ENCODE measurements at places on chromosomes 1 and 21. TPM values are rescaled to one million over a fixed set of nuclear protein-coding genes. Genes with fewer than 3 reads are reported as not detected.

DNA sequence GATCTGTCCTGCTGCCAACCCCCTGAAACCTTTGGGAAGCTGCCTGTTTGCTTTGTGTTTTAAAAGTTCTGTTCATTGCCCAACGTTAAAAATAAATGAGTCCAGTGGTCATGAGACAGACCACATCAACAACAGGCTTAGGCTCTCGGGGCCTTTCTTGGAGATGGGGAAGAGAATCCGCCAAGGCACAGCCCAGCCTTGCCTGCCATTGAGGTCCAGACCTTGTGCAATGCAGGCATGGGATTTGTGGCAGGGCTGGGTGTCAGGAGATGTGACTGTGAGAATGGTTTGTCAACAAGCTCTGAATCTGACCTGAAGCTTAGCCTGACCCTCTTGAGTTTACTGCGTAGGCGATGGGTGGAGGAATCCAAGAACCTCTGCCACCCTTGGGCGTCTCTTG is 4.2 kb downstream of the SPSB1 start:
- no peaks in the 10 kb centered on the region for H3K27me3 ChIP-seq
- peaks cover 72% of the 10 kb centered on the region for H3K4me1 ChIP-seq
- peaks cover 40% of the 10 kb centered on the region for H3K36me3 ChIP-seq
- H3K27ac ChIP-seq, result no peak overlapping the region

DNA sequence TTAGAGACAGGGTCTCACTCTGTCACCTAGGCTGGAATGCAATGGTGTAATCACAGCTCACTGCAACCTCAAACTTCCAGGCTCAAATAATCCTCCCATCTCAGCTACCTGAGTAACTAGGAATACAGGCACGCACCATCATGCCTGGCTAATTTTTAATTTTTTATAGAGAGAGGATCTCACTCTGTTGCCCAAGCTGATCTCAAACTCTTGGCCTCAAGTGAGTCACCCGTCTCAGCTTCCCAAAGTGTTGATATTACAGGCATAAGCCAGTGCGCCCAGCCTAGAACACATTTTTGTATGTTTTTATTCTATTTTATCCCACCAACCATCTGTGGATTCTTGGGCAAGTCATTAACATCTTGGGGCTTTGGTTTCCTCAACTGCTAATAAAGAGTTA is 100.5 kb downstream of the AK5 start:
- H3K4me1 ChIP-seq, result peaks cover 22% of the 10 kb centered on the region
- H3K27me3 ChIP-seq, result no peaks in the 10 kb centered on the region
- no peak overlapping the region for H3K4me3 ChIP-seq
- H3K27ac ChIP-seq, result no peak overlapping the region

DNA sequence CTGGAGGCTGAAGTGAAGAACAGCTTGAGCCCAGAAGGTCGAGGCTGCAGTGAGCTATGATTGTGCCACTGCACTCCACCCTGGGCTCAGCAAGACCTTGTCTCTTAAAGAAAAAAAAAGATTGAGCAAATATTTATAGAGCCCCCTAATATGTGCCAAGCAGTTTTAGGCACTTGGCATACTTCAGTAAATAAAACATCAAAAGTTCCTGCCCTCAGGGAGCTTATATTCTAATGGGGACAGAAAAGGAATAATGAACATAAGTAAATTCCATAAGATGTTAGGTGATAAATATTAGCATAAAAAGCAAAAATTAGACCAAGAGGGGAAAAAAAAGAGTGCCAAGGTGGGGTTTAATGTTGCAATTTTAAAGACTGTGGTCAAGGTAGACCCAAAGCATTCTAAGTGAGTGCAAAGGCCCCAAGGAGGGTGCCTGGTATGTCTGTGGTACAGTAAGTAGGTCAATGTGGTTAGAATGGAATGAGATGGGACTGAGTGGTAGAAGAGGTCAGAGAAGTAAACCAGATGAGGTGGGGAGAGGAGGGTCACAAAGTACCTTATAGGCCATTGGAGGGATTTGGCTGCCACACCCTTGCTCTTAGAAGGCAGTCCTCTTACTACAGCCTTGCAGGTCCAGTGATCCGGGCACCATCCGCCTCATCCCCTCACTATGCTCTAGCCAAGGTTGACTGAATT is 2.2 kb upstream of the TOE1 start:
- H3K4me3 ChIP-seq, result no peak overlapping the region
- H3K4me1 ChIP-seq, result peaks cover 26% of the 10 kb centered on the region
- H3K27me3 ChIP-seq, result no peaks in the 10 kb centered on the region

DNA sequence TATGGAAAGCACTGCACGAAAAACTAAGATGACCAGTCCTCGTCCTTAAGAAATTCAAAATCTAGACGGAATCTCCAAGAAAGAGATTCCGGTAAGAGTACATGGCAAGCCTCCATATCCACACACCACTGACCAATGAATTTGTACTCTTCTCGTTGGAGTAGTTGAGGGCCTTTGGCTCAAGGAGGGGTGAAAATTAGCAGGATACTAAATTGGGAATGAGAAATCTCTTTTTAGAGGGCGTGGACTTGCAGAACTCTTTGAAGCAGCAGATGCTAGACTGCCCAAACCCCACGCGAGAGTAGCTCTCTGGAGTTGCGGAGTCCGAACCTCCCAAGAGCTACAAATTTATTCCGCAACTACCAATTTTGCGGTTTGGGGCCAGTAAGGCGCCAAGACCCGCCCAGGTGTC is 872 bp upstream of the PPP2R5A start:
- no peaks in the 10 kb centered on the region for H3K27me3 ChIP-seq
- H3K36me3 ChIP-seq, result no peaks in the 10 kb centered on the region
- no peak for DNase-seq
- H3K4me1 ChIP-seq, result peaks cover 39% of the 10 kb centered on the region
- peak overlapping the region; percentile 95 for H3K4me3 ChIP-seq

- H3K27ac ChIP-seq, result no peak overlapping the region
- no peak for DNase-seq
- H3K4me3 ChIP-seq, result peak overlapping the region; percentile 70
Observed at GRCh38 chr1:26225033-26225831, 8.8 kb upstream of the CEP85 start.

- H3K36me3 ChIP-seq, result peaks cover 1% of the 10 kb centered on the region
- H3K4me1 ChIP-seq, result peaks cover 2% of the 10 kb centered on the region
- H3K27me3 ChIP-seq, result no peaks in the 10 kb centered on the region
- H3K4me3 ChIP-seq, result no peak overlapping the region
Observed at GRCh38 chr1:38941093-38941492, 537 bp downstream of the RHBDL2 start.

- H3K36me3 ChIP-seq, result no peaks in the 10 kb centered on the region
- peak; percentile 2 for DNase-seq
- peaks cover 24% of the 10 kb centered on the region for H3K4me1 ChIP-seq
- H3K27me3 ChIP-seq, result no peaks in the 10 kb centered on the region
- no peak overlapping the region for H3K4me3 ChIP-seq
- H3K27ac ChIP-seq, result no peak overlapping the region
Observed at GRCh38 chr1:151515265-151515664, 4.1 kb downstream of the CGN start.

DNA sequence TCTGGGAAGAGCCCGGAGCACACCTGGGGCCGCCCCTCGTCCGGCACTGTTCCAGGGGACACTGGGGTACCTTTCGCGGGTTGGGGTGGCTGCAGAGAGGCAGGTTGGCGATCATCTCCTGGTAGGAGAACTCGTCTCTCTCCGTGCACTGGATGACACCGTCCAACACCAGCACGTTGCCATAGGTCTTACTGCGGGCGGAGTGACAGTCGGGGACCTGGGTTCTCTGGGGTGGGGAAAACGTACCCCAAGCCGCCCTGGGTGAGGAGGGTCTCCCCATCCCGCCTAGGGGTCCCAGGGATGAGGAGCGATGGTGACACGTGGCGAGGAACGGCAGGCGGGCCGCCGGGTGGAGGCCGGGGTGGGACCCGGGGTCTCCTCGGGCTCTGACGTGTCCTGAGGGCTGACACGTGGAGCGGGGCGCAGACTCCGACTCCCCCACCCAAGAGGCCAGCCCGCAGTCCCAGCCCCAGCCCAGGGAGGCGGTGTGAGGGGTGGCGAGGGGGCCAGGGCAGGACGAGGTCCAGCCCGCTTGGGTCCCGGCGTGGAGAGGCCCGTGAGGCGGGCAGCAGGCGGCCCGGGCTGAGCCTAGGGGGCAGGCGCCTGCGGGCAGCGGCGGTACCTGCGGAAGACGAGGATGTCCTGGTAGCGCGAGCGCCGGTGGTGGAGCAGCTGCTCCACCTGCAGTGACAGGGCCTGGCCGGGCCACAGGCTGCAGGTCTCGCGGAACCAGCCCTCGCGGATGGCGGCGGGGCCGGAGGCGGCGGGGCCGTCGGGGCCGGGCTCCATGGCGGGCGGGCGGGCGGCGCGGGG is 457 bp downstream of the SRM start:
- peaks cover 17% of the 10 kb centered on the region for H3K36me3 ChIP-seq
- peak overlapping the region; percentile 75 for H3K27ac ChIP-seq
- H3K27me3 ChIP-seq, result no peaks in the 10 kb centered on the region
- H3K4me3 ChIP-seq, result peak overlapping the region; percentile 95

GRCh38 chr1:238438311-238439270 is 547.9 kb upstream of the ZP4 start:
- no peaks in the 10 kb centered on the region for H3K4me1 ChIP-seq
- H3K36me3 ChIP-seq, result no peaks in the 10 kb centered on the region
- H3K27me3 ChIP-seq, result no peaks in the 10 kb centered on the region
- H3K27ac ChIP-seq, result no peak overlapping the region
- no peak for DNase-seq
- H3K4me3 ChIP-seq, result no peak overlapping the region

GRCh38 chr1:51729824-51730301 is 113.0 kb downstream of the OSBPL9 start:
- DNase-seq, result no peak
- H3K27ac ChIP-seq, result peak overlapping the region; percentile 92
- H3K4me1 ChIP-seq, result peaks cover 64% of the 10 kb centered on the region

DNA sequence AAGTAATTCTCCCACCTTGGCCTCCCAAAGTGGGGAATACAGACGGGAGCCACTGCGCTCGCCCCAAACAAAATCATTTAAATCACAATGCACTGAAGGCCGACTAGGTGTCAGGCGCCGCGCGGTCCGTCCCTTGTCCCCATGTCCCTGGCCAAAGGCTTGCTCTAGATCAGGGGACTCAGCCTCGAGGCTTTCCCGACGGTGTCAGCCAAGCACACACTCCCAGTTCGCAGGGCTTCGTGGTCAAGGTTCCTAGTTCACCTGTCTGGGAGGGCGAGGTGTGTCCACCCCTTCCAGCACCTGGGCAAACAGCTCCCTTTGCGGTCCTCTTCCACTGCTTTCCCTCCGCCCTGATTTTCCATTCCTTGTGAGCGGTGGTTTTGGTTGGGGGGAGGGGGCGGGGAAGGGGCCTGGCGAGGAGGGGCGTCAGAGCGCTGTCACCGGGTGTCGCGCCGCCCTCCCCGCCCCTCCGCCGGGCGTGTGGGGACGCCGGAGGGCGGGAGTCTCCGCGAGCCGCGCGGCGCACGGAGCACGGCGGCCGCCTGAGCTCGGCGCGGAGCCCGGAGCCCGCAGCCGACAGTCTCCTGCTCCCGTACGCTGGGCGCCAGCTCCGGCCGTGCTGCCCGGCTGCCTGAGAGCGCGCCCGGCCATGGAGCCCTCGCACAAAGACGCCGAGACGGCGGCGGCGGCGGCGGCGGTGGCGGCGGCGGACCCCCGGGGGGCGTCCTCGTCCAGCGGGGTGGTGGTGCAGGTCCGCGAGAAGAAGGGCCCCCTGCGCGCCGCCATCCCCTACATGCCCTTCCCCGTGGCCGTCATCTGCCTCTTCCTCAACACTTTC is at the start of gene STUM:
Gene STUM (plus strand): TSS at position 509 of the 838 bp plus-strand sequence. CDS start 141 bp downstream, at position 650.
- no peak for DNase-seq
- peaks cover 12% of the 10 kb centered on the region for H3K4me1 ChIP-seq
- peak within 1 kb of the TSS; percentile 64 for H3K4me3 ChIP-seq
- peaks cover 27% of the 10 kb centered on the region for H3K27me3 ChIP-seq

GRCh38 chr1:24640288-24640687 is 2.8 kb upstream of the SRRM1 start:
- H3K27ac ChIP-seq, result no peak overlapping the region
- no peak overlapping the region for H3K4me3 ChIP-seq
- DNase-seq, result no peak
- peaks cover 22% of the 10 kb centered on the region for H3K4me1 ChIP-seq
- peaks cover 7% of the 10 kb centered on the region for H3K27me3 ChIP-seq
- H3K36me3 ChIP-seq, result no peaks in the 10 kb centered on the region

GRCh38 chr1:52203935-52204625 is 62.2 kb downstream of the ZFYVE9 start:
- no peak for DNase-seq
- H3K4me3 ChIP-seq, result no peak overlapping the region
- H3K27ac ChIP-seq, result peak overlapping the region; percentile 8
- peaks cover 4% of the 10 kb centered on the region for H3K36me3 ChIP-seq

DNA sequence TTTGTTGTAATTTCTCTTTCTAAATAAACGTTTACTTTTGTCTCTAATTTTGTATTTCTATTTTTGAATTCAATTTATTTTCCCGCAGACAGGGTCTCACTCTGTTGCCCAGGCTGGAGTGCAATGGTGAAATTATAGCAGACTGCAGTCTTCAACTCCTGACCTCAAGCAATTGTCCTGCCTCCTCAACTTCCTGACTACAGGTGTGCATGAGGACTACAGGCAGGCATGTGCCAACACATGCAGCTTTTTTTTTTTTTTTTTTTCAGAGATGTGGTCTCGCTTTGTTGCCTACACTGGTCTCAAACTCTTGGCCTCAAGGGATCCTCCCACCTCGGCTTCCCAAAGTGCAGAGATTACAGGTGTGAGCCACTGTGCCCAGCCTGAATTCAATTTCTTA is 36.7 kb upstream of the IL20 start:
- DNase-seq, result no peak
- peaks cover 8% of the 10 kb centered on the region for H3K4me1 ChIP-seq
- H3K36me3 ChIP-seq, result no peaks in the 10 kb centered on the region
- peaks cover 3% of the 10 kb centered on the region for H3K27me3 ChIP-seq
- H3K4me3 ChIP-seq, result no peak overlapping the region
- H3K27ac ChIP-seq, result no peak overlapping the region

DNA sequence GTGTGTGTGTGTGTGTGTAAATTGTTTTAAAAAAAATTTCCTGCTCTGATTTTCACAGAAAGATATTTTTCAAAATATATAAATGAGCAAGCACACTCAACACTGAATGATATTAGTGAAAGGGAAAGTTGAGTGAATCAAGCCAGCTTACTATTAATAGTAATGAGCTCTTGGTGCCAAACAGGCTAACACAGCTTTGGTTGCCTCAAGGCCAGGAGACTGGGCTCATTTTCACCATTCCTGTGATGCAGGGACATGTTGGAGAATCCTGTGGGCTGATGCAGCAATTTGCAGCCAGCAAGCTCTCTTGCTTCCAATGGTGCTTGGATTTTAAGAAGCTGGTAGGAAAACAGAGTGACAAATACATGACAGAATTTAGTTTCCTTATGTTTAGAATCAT is 30.2 kb downstream of the PLA2G4A start:
- no peak overlapping the region for H3K27ac ChIP-seq
- H3K4me1 ChIP-seq, result no peaks in the 10 kb centered on the region
- peaks cover 2% of the 10 kb centered on the region for H3K27me3 ChIP-seq
- peaks cover 2% of the 10 kb centered on the region for H3K36me3 ChIP-seq
- no peak overlapping the region for H3K4me3 ChIP-seq
- no peak for DNase-seq

Gene CFHR1
- not detected for total RNA-seq

Gene RSPO1
- total RNA-seq, result not detected

Gene TLCD4
- total RNA-seq, result 2.4 TPM

Gene SLAMF7
- total RNA-seq, result not detected

Gene CA6
- not detected for total RNA-seq

Gene GBP6
- total RNA-seq, result not detected

Gene RIMS3
- total RNA-seq, result 26.0 TPM
